H9 (cell line): ENCODE measurements at places on chromosomes 12 and 14. TPM values are rescaled to one million over a fixed set of nuclear protein-coding genes. Genes with fewer than 3 reads are reported as not detected.

GRCh38 chr12:127984386-127985055 is 282.4 kb upstream of the TMEM132C start:
- H3K4me3 ChIP-seq = no peak overlapping the region
- no peak overlapping the region for H3K27ac ChIP-seq
- H3K4me1 ChIP-seq = no peaks in the 10 kb centered on the region
- H3K27me3 ChIP-seq = no peaks in the 10 kb centered on the region

KRT5 gene
- total RNA-seq = not detected in 2 replicates

MYH6 gene
- 0.07 and 0.13 TPM in 2 replicates for total RNA-seq

GRCh38 chr14:72925815-72926291 is 411 bp upstream of the DCAF4 start:
- no peaks in the 10 kb centered on the region for H3K27me3 ChIP-seq
- no peak for DNase-seq
- H3K4me3 ChIP-seq = peak overlapping the region; percentile 94
- no peaks in the 10 kb centered on the region; the same call in 2 of the 3 replicates for H3K36me3 ChIP-seq

DNA sequence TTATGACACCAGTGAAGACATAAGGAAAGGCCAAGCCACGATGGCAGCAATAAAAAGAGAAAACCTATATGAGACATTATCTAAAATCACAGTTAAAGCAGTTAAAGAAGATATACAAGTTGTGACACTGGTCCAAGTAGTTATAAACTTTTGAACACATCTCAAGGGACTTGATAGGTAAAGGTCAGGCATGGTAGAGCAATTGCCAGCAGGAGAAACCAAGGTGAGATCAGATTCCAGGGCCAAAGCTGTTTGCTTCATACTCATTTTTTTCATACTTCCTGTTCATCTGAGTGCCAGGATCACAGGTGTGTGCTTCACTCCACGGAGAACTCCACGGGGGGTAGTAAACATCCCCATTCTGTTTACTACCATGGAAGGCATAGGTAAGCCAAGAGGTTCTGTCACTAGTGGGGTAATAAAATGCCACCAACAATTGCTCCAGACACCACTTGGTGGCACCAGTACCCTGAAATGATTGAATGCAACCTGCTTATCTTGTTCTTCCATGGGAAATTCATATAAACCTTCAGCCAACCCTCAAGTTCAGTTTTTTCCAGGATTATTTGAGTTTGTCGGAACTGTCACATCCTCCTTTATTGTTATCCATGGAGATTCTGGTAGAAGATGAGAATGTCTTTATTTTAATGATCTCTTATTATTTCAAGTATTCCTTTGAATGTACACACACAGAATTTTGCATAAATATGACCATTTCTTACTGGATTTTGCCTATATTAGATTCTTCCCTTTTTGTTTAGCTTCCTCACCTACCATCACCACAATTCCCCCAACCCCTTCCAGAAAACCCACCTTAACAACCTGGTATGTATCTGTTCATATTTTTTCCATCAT is 59.2 kb upstream of the TSPAN8 start:
- peaks cover 3% of the 10 kb centered on the region; the same call in 1 of the 2 replicates for H3K4me1 ChIP-seq
- peak; percentile 47 for DNase-seq
- H3K4me3 ChIP-seq = no peak overlapping the region
- peaks cover 3% of the 10 kb centered on the region; the same call in 2 of the 3 replicates for H3K36me3 ChIP-seq

DNA sequence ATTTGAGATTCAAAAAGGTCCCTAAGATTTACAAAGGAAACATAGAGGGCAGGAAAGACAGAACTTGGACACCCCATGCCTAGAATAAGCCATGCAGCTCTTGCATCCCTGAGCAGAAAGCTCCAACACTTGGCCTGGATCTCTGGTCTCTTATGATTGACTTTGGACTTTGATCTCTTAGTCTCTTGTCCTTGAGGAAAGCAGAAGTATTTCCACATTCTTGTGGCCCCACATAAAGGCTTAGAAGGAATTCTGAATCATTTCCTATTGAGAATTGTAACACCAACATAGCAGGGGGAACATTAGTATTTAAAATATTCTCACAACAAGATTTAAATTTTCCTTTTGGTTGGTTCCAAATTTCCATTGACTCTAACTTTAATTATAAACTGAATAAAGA is 283.7 kb upstream of the PRKD1 start:
- no peak for DNase-seq
- H3K4me1 ChIP-seq = no peaks in the 10 kb centered on the region
- H3K27me3 ChIP-seq = no peaks in the 10 kb centered on the region
- H3K4me3 ChIP-seq = no peak overlapping the region
- no peak overlapping the region for H3K27ac ChIP-seq

DNA sequence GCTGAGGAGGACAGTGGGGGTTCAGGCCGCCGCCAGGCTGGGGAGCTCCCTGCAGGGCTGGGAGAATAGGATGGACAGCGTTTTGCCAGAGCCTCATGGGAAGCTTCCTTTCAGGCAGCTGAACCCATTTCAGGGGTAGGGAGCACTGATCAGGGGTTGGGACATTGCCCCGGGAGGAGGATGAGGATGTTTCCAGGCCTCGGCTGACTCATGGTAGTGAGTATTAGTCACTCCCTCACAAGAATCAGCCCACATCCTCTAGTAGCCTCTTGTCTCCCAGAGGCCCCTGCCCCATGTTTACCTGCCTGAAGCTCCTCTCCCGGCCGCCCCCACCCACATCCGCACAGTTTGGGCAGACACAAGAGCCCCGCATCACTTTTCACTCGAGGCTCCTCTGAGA is 89.8 kb downstream of the ZFP36L1 start:
- H3K4me3 ChIP-seq = no peak overlapping the region
- DNase-seq = no peak
- H3K27me3 ChIP-seq = no peaks in the 10 kb centered on the region
- no peak overlapping the region for H3K27ac ChIP-seq

DNA sequence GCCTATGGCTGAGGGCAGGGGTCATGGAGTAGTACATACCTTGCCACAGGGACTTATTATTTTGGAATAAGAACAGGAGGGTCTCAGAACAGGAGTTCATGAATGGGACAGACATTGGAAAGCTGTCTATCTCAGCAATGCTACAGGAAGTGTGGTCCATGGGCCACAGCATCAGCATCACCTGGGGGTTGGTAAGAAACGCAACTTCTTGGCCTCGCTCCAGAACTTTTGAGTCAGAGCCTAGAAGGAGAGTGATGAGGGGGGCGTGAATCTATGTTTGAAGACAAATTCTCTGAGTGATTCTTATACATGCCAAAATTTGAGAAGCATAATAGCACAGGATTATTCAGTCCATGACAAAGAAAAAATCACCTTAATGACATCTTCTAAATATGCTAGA is 156.6 kb downstream of the RPAP3 start:
- DNase-seq = no peak
- H3K4me3 ChIP-seq = no peak overlapping the region
- peaks cover 6% of the 10 kb centered on the region for H3K36me3 ChIP-seq
- H3K27ac ChIP-seq = no peak overlapping the region
- H3K27me3 ChIP-seq = no peaks in the 10 kb centered on the region
- H3K4me1 ChIP-seq = no peaks in the 10 kb centered on the region

- H3K4me3 ChIP-seq = no peak overlapping the region
- DNase-seq = no peak
- H3K36me3 ChIP-seq = no peaks in the 10 kb centered on the region
- H3K4me1 ChIP-seq = no peaks in the 10 kb centered on the region
Measured at GRCh38 chr14:57352396-57353170, 37.8 kb upstream of the NAA30 start.

GRCh38 chr14:75126121-75126544 is 715 bp downstream of the NEK9 start:
- H3K27me3 ChIP-seq = no peaks in the 10 kb centered on the region
- DNase-seq = no peak
- H3K4me3 ChIP-seq = peak overlapping the region; percentile 93
- no peak overlapping the region for H3K27ac ChIP-seq

HOXC11 gene
- not detected in 2 replicates for total RNA-seq

DNA sequence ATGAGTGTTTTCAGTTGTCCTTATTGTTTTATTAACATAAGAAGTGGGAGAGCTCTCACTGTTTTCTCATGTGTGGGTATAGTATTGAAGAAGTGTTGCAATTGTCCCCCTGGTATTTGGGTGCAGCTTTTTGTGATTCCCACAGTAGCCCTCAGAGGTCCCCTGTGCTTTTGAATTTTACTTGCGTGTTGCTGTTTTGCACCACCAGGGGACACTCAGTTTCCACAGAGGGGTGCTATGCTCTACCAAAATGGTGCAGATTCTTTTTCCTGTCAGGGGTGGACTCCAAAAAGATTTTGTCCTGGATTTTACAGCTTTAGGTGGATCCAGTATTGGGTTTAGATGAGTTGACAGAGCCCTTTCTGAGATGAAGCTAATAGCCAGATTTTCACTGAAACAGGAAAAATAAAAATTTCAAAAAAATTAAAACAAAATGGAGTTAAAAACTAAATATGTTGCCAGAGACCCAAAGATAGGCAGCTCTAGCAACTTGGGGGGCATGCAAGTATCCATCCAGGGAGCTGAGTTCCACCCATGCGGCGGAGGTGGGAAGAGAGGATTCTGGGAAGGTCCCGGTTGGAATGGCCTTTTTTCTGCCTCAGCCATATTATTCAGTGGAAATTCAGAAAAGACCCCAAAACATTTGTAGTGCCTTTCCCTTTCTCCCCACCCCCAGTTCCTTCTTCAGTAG is 50.2 kb downstream of the TTLL5 start:
- H3K4me1 ChIP-seq = no peaks in the 10 kb centered on the region; the same call in 1 of the 2 replicates
- no peak overlapping the region for H3K27ac ChIP-seq
- H3K36me3 ChIP-seq = peaks cover 16% of the 10 kb centered on the region
- no peak overlapping the region; the same call in 2 of the 3 replicates for H3K4me3 ChIP-seq
- H3K27me3 ChIP-seq = no peaks in the 10 kb centered on the region; the same call in 1 of the 2 replicates
- DNase-seq = no peak

POTEM gene
- not detected in 2 replicates for total RNA-seq

DNA sequence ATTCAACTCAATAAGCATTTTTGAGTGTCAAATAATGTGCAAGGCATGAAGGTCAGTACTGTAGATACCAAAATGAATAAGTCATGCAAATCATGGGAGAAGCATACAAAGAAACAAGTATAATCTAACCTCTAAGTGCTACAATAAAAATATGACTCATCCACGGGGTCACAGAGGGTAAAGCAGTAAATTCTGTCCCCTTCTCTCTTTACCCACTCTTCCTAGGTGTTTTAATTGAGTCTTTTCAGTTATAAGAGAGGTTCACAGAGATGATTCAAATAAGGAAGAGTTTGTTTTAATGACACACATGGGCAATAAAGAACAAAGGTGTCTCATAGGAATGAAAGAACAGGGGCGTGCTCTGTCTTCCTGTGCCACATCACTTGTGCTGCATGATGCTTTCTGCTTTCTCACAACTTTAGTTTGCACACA is 71.5 kb upstream of the DAAM1 start:
- H3K4me1 ChIP-seq = no peaks in the 10 kb centered on the region
- H3K36me3 ChIP-seq = no peaks in the 10 kb centered on the region
- no peak for DNase-seq
- H3K27me3 ChIP-seq = no peaks in the 10 kb centered on the region

- no peak overlapping the region for H3K4me3 ChIP-seq
- H3K4me1 ChIP-seq = no peaks in the 10 kb centered on the region; the same call in 1 of the 2 replicates
- H3K36me3 ChIP-seq = 0 out of 2 replicates have a peak, but pooled peaks cover 5% of the 10 kb centered on the region
- H3K27me3 ChIP-seq = no peaks in the 10 kb centered on the region
- no peak overlapping the region for H3K27ac ChIP-seq
- DNase-seq = peak; percentile 12
Measured at GRCh38 chr14:90785876-90786450, 30.3 kb downstream of the TTC7B start.

GXYLT1 gene
- total RNA-seq = 13.9 and 14.5 TPM in 2 replicates

DNA sequence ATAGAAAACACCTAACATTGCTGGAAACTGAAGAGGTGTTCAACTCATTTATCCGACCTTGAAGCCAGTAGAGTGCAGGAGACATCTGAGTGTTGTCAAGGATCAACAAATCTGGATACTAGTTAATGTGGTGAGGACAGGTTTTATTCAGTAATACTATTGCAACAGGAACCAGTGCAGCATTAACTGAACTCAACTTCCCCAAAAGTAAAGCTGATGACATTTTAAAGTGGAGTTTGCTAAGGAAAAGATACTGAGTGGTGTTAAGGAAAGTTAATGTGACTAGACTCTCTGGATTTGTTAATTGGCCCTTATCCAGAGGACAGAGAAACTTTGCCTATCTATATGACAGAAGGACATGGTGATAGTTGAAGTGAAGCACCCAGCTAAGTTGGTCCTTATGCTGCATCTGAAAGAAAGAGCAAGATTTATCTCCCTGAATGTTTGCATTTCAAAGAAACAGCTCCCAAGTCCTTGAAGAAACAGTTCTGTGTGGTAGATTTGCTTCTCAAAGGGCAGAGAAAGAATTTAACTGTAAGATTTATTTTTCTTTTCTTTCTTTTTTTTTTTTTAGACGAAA is 1.2 kb upstream of the CLEC7A start:
- peaks cover 9% of the 10 kb centered on the region for H3K4me1 ChIP-seq
- no peak for DNase-seq
- no peak overlapping the region for H3K4me3 ChIP-seq
- no peaks in the 10 kb centered on the region for H3K36me3 ChIP-seq

GRCh38 chr12:79886917-79887519 is 47.9 kb downstream of the PPP1R12A start:
- no peaks in the 10 kb centered on the region for H3K4me1 ChIP-seq
- no peak overlapping the region for H3K27ac ChIP-seq
- H3K27me3 ChIP-seq = no peaks in the 10 kb centered on the region
- DNase-seq = no peak

KRT71 gene
- not detected in 2 replicates for total RNA-seq

- no peak overlapping the region for H3K4me3 ChIP-seq
- H3K27me3 ChIP-seq = no peaks in the 10 kb centered on the region
- DNase-seq = no peak
- no peak overlapping the region for H3K27ac ChIP-seq
Measured at GRCh38 chr14:80996049-80996901, 40.9 kb downstream of the TSHR start.

TPPP2 gene
- not detected in 2 replicates for total RNA-seq

DNA sequence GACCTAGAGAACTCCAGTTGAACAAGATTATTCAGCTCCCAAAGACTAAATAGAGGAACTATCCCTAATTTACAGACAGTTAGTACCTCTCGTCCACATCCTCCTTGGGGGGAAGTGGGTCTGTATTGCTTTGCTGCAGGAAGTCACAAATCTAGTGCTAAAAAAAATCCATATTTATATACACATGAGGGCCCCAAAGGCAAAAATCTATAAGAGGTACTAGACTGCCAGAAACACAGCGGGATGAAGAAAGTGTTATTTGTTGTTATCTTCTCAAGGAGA is 190.1 kb downstream of the TTC8 start:
- H3K27ac ChIP-seq = no peak overlapping the region
- H3K36me3 ChIP-seq = no peaks in the 10 kb centered on the region
- no peaks in the 10 kb centered on the region for H3K4me1 ChIP-seq
- no peak for DNase-seq
- no peak overlapping the region for H3K4me3 ChIP-seq

GRCh38 chr14:51334566-51334965 is 94.5 kb downstream of the TMX1 start:
- H3K36me3 ChIP-seq = no peaks in the 10 kb centered on the region
- H3K27ac ChIP-seq = no peak overlapping the region
- DNase-seq = no peak
- H3K4me3 ChIP-seq = no peak overlapping the region
- H3K4me1 ChIP-seq = no peaks in the 10 kb centered on the region

PSEN1 gene
- total RNA-seq = 49.9 TPM in 2 replicates

- DNase-seq = no peak
- no peak overlapping the region for H3K27ac ChIP-seq
- peaks cover 19% of the 10 kb centered on the region for H3K27me3 ChIP-seq
- no peaks in the 10 kb centered on the region; the same call in 1 of the 2 replicates for H3K4me1 ChIP-seq
Measured at GRCh38 chr14:104140213-104140462, 1.8 kb downstream of the KIF26A start.

- no peak overlapping the region; the same call in 2 of the 3 replicates for H3K4me3 ChIP-seq
- no peaks in the 10 kb centered on the region for H3K4me1 ChIP-seq
- DNase-seq = no peak
- H3K36me3 ChIP-seq = no peaks in the 10 kb centered on the region
- no peak overlapping the region for H3K27ac ChIP-seq
- no peaks in the 10 kb centered on the region for H3K27me3 ChIP-seq
Measured at GRCh38 chr14:50381008-50381407, 15.7 kb downstream of the CDKL1 start.

TAS2R10 gene
- 0.22 TPM in 2 replicates for total RNA-seq
